GM03348 (cell line): ENCODE measurements at places on chromosomes 12 and 14.

GRCh38 chr14:85038526-85039352 lies 491.2 kb upstream of the FLRT2 start:
- DNase-seq, result no peak

- peak; percentile 24 for DNase-seq
Measured at GRCh38 chr14:20679907-20680306, 4.5 kb upstream of the RNASE4 start.

DNA sequence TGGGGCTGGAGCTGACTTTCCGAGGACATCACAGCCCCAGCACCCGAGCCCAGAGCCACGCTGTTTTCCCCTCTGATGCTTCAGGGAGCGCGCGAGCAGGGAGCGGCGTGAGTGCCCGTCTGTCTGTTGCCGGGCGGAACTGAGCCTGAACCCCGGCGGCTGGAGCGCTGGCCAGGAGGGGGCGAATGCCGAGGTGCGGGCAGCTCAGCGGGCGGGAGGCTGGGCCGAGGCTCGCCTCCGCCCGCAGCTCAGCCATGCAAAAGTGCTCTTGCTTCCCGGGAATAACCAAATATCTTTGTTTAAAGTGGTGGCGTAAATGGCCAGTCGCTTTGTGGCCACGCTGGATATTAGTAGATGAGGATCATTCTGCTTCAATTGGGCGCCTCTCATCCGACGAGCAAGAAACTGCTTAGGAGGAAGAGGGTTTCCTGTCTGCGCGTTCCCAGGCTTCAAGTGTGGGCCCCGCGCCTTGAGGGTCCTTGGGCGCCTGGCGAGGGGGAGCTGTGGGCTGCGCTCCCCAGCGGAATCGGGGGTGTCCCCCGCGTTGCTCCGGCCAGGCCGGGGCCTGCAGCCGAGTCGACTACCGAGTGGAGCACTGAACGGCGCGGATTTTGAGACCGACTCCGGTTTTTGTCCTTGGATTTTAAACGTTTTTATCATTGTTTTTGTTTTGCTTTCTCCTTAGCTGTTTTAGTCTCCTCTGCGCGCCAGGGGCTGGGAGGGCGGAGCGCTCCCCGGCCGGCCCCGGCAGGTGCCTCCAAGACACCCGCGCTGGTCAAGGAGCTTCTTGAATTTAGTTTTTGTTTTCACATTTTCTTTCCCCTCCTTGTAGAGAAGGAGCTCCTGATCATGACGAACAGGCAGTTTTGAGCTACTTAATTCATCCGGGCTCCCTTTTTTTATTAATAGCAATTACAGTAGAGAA lies 831 bp upstream of the NKX2-1 start:
- DNase-seq, result peak; percentile 69

GRCh38 chr12:124445121-124445718 lies 122.2 kb downstream of the NCOR2 start:
- DNase-seq, result no peak

DNA sequence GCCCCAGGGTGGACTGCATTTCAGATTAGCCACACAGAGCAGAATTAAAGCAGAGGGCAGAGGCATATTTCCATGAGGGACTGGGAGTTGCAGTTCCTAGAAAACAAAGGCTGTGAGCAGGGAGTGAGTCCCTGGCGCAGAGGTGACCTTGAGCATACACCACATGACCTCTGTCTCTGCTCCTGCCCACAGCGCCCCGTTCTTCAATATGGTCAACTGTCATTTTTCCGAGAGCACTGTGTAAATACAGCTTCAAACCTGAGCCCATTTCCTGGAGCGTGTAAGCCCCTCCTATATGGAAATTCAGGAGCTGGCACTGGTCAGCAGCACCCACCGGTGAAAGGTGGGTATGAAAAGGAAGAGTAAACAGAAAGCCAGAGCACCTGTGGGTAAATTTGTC lies 192.2 kb upstream of the PELI2 start:
- DNase-seq, result no peak

GRCh38 chr12:10700581-10700980 lies 22.5 kb downstream of the YBX3 start:
- no peak for DNase-seq

- no peak for DNase-seq
Measured at GRCh38 chr14:99015833-99016232, 256.2 kb downstream of the BCL11B start.

- no peak for DNase-seq
Measured at GRCh38 chr12:34394211-34395055, 372.1 kb downstream of the ALG10 start.

DNA sequence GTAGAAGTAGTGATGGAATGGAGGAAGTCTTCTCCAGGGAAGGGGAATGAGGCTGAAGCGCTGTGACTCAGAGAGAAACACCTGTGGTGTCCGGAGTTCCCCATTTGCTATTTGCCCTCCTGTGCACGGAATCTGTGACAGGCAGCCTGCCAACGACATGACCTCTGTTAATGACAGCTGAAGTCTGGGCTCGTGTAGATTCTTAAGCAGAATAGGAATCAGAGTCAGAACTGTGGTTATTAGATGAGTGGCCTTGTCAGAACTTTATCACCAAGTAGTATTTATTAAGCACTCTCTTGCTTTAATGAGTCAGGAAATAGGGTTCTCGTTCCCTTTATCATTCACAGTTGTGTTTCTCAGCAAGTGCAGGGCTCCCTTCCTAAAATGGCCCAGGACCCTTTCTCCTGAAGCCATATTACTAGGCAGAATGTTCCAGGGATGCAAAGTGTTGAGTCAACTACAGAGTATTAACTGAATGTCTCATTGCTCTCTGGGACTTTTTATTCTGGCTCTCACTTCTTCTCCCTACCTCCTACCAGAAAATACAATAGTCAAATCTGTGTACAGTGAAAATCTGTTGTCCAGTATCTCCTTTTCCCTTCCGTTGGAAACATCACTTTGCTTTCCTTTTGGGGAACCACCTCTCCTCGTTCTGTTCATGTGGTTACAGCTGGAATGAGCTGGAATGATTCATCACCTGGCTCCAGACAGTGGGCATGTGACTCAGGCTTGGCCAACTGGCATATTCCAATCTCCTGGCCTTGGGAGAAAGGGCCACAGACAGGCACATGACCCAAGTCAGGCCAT lies 77.8 kb upstream of the MAX start:
- peak; percentile 84 for DNase-seq

DNA sequence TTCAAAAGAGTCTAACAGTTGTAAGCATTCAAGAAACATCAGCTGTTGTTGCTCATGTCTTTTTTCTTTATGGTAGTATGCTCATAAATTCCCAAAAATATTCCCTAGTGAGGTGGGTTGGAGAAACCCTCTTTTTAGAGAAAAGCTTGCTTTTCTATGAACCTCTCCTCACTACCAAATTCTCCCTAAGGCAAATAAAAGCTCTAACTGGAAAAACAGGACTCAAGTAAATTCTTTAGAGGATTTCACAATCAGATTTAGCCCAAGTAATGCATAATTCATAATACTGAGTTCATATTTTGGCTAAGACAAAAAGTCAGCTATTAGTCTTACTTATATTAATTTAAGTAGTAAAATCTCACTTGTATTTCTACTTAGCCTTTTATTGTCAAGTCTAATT lies 59.1 kb downstream of the DIO2 start:
- no peak for DNase-seq

- DNase-seq, result peak; percentile 87
Measured at GRCh38 chr12:45543887-45544286, 185.6 kb upstream of the ARID2 start.

GRCh38 chr14:95504135-95505029 lies 12.1 kb downstream of the SYNE3 start:
- no peak for DNase-seq

DNA sequence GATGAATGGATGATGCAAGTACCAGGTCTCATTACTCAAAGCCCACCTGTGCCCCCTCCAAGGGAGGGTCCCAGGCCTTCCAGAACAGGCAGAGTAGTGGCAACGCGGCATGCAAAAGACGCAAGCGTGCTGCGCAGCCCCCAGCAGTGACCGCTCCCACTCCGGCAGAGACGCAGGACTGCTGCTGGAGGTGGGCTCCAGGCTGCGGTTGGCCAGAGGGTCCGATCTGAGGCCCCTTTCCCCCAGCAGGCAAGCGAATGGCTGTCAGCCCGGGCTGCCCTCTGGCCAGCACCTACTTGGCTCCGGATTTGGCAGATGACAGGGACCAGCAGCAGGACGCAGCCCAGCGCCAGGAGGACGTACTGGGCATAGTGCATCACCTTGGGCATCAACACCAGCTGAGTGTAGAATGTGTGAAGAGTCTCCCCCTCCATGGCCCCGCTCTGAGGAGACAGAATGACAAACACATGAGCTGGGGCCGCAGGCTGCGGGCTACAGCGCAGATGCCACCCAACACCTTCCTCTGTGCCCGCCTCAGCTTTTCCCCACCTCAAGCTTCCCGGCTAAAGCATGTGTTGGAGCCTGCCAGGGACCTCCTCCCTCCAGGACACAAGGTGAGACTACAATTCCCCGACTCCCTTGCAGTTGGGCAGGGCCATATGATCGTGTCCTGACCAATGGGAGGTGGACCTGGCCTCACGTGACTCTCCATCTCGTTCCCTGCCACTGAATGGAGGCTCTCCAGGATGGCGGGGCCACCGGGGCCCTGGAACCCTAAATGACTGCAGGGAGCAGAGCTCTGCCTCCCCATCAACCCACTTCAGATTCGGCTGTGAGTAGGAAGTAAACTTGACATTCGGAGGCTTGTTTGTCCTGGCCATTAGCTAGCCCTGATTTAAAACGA lies 77.4 kb downstream of the SCARB1 start:
- DNase-seq, result peak; percentile 98

DNA sequence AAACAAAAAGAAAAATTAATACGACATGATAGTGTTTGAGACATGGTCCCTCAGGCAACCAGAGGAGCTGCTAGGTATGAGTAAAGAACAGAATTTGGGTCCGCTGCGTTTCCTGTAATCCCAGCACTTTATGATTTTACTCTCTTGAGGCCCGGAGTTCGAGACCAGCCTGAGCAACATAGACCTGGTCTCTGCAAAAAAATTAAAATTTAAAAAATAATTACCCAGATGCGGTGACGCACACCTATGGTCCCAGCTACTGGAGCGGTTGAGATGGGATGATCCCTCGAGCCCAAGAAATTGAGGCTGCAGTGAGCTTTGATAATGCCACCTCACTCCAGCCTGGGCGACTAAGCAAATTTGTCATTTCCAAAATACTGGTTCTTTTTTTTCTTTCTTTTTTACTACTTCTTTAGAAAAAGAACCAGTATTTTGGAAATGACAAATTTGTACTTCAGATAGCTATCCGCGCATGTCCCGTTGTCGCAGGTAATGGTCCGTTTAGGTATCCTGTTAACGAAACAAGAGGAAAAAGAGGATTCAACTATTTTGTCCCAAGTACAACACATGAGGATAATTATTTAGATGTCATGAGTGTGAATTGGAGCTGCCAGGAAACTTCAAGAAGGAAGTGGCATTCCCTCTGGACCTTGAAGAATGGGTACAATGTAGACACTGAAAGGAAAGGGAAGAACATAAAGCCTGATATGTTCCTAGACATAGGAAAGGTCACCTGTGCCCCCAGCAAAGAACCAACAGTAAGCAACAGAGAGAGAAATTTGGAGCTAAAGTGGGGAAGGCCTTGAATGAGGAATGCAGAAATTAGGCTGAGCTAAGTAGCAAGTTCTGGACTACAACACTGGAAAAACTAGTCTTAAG lies 1.2 kb upstream of the HECTD1 start:
- no peak for DNase-seq

- DNase-seq, result peak; percentile 46
Measured at GRCh38 chr12:27965411-27965810, 7.1 kb downstream of the PTHLH start.

DNA sequence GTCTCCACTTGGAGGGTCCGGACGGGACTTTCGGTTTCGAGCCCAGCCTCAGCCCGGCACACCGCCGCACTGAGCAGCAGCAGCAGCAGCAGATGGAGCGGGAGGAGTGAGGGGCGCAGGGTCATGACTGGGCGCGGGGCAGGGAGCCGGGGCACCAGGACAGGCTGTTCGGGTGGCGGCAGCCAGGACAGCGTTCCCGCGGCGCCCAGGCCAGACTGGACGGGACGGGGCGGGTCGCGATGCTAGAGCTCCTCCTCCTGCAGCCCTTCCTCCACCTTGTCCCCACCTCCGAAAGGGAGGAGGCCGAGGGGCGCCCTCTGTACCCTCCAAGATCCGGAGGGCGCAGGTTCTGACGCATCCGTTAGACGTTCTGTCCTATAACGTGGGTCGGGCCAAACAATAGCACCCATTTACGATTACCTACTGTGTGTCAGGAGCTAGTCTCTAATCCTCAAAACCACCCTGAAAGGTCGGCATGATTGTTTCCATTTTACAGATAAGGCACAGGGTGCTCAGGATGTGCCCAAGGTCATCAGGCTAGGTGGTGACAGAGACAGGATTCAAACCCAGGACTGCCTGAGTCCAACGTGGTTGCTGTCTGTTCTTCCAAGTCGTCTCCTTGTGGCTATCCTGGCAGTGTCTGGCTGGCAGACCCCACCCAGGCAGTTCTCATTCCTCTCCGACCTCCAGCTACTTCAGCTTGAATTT lies at the start of gene FKBP11:
FKBP11 (minus strand) TSS at position 189 of the 708 bp plus-strand sequence; CDS start at position 125, 64 bp downstream.
- DNase-seq, result peak; percentile 92

GRCh38 chr12:59936534-59936933 lies 340.7 kb downstream of the SLC16A7 start:
- no peak for DNase-seq

- DNase-seq, result no peak
Measured at GRCh38 chr12:109358154-109358869, 10.6 kb downstream of the MYO1H start.

DNA sequence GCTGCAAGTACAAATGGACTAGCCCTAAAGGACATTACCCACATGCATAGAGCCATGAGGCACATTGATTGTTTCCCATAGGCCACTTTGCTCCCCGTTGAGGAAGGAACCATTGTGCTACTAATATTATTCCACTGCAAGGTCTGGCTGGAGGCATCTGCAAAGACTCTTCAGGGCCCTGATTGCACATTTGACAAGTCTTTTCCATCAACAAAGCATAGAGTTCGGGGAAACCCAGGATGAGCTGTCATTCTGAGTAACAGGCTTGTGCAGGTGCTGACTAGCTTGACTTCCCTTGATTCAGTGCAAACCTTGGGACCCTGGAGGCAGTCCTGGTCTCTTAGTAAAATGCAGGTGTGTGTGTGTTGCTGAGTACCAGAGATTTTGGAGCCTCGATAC lies 73.8 kb downstream of the SUSD6 start:
- no peak for DNase-seq

- no peak for DNase-seq
Measured at GRCh38 chr14:75001261-75001660, 1.5 kb upstream of the EIF2B2 start.

- no peak for DNase-seq
Measured at GRCh38 chr14:19902409-19902808, 18.0 kb upstream of the OR4K5 start.

- peak; percentile 33 for DNase-seq
Measured at GRCh38 chr14:59208224-59208814, 19.9 kb downstream of the DAAM1 start.

DNA sequence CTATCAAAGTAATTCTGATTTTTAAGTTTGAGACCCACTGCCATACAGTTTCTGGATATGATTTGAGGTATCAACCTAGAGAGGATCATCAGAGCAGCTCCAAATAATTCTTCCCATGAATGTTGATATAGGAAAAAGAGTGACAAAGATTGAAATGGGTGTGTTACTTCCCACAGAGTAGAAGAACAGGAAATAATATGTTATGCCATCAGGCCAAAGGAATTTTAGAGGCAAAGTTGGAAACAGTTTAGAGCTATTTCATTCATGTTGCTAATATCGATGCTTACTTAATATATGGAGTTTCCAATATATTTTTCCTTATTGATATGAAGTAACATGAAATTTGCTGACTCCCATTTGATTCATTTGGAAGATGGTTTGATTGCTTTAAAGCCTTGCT lies 8.9 kb upstream of the MSRB3 start:
- peak; percentile 31 for DNase-seq

GRCh38 chr12:123894823-123895345 lies 77.7 kb downstream of the CCDC92 start:
- DNase-seq, result no peak

- no peak for DNase-seq
Measured at GRCh38 chr14:35218963-35219362, 73.2 kb upstream of the PSMA6 start.
